ENCODE measurements at places on chromosomes 1 and 21.

DNA sequence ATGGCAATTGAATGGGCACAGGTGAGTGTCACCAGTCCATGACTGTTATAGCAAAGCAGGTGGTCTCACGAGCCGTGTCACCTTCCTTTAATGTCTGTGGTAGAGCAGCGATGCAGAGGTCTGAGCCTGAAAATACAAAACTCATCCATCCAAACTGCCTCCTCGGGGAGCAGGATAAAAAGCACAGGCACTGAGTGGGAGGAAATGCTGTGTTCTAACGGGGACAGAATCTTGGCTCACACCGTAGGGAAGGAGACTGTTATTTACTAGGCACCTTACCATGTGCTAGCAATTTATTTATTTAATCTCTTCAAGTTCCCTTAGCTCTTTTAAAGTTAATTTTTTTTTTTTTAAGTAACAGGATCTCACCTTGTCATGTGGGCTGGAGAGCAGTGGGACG is 1.2 kb downstream of the ASCL5 start:
- no peak for DNase-seq

DNA sequence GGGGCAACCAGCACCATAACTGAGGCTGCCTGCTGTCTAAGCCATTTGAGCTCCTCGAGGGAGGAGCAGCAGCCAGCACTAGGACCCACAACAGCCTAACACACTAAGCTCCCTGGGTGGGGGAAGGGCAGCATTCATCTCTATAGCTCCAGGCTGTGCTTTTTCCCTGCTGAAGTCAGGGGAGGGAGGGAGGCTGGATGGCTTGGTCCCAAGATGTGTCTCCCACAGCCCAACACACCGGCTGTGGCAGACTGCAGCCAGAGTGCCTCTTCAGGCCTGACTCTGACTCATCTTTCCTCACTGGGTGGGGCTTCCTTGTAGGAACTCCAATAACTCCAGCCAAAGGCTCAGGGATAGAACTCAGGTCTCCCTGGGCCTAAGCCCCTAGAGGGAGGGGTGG is 296.3 kb downstream of the PRDM2 start:
- DNase-seq, result no peak

GRCh38 chr1:204709021-204709420 is 23.5 kb upstream of the LRRN2 start:
- DNase-seq, result no peak

- no peak for DNase-seq
These were observed 19.5 kb downstream of the ZMYM4 start for GRCh38 chr1:35287807-35288640.

- DNase-seq, result peak; percentile 34
These were observed 1.6 kb upstream of the NPHP4 start for GRCh38 chr1:5993556-5994491.

GRCh38 chr1:19668888-19669287 is 4.2 kb downstream of the HTR6 start:
- DNase-seq, result no peak

GRCh38 chr1:107459204-107459904 is 318.5 kb downstream of the NTNG1 start:
- no peak for DNase-seq

GRCh38 chr1:26889551-26890466 is at the start of gene GPN2:
Gene GPN2, minus strand, starts transcription at chr1:26890283. Its CDS starts 187 bp downstream, at chr1:26890096.
- DNase-seq, result peak; percentile 83

DNA sequence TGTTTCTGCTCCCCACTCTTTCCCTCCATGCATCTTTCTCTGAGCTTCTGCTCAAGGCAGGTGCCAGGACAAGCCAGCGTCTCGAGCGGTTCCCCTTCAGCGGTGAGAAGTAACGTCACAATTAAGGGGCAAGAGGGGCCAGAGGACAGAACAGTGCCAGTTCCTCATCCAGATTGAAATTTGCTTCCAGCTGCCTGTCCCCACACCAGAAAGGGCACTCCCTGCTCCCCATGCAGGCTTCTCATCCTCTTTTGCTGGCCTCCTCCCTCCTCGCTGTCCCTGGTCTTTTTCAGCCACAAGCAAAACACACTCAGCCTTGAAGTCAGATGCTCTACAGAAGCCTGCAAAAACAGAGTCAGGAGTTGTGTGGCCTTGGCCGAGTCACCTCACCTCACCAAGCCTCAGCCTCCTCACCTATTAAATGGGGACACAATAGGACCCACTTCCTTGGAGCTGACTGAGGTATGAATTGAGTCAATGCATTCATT is 35.0 kb upstream of the ECE1 start:
- peak; percentile 16 for DNase-seq

DNA sequence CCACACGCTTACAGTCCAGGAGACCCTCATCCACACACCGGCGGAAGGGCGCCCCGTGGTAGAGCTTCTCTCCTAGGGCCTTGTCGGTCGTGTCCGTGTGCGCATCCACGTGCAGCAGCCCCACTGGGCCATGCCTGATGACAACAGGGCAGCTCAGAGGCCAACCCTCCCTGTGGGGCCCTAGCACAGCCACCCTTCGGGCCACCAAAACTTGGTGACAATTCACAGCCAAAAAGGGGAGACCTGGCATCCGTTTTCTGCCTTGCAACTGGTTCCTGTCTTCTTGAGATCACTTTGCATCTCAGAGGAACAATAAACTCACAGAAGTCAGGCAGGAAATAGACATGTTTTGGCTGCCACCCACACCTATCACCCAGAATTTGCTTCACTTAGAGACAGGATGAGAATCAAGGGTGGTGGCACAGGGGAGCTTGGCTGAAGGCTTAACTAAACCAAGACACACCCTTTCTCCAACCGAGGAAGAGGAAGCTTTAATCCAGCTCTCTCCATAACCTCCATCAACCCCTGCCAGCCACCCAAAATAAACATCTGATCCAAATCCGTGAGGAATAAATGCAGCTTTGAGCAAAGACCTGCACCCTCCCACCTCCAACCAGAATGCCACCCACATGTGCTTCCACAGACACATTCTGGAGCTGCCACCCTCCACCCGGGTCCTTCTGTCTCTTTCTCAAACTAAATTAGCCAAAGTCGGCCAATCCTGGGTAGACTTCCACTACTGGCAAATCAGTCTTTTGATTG is 5.7 kb downstream of the AGMAT start:
- DNase-seq, result peak; percentile 55

GRCh38 chr1:77347646-77348045 is 65.8 kb downstream of the AK5 start:
- DNase-seq, result no peak

DNA sequence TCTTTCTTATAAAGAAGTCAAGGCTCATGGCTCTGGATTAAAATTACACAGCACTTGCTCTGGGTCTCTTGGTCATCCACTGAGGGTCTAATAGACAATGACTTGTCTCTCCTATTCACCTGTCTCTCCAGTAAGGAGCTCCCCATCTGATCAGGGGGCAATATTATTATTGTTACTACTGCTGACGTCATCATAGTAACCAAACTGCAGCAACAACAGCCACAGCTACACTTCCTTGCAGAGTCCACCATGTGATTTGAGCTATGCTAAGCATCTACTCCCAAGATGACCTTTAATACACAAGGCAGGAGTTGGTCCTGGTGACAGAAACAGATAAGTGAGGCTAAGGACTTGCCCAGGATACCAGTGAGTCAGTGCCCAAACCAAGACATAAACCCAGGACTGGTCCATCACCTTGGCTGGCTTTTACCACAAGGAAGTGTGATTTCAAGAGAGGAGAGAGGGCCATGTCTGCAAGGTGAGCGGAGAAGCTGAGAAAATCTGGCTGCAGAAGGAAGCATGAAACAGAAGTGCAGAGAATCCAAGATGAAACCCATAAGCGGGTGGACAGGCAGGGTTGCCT is 602.5 kb downstream of the PTPRU start:
- no peak for DNase-seq

- peak; percentile 95 for DNase-seq
These were observed at the start of gene FBXO42 for GRCh38 chr1:16351994-16352841. Gene FBXO42, minus strand, starts transcription at chr1:16352480. Its CDS starts 37,062 bp downstream, at chr1:16315418.

- no peak for DNase-seq
These were observed 726.5 kb downstream of the PTPRU start for GRCh38 chr1:29962831-29963247.

DNA sequence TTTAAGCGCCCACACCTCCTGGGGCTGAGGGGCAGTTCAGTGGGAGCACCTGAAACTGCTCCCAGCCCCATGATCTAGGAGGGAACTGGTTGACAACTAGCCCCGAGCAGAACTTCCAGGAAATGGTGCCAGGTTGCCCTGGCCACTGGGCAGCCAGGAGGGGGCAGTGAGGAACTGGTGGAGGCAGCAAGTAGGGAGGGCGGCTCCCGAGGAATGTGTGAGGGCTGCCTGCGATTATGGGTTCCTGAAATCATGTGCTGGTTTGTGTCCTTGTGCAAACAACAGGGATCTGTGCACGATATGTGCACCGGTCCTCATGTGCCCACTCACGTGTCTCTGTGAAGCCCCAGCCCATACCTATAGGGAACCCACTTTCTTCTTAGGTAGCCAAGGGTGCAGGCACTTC is 9.9 kb downstream of the GPR3 start:
- DNase-seq, result no peak

- no peak for DNase-seq
These were observed 20.6 kb upstream of the RNF19B start for GRCh38 chr1:32985226-32985625.

- no peak for DNase-seq
These were observed 7.4 kb downstream of the IFFO2 start for GRCh38 chr1:18948913-18949685.

- peak; percentile 61 for DNase-seq
These were observed 725 bp downstream of the SLC25A33 start for GRCh38 chr1:9539829-9540550.

DNA sequence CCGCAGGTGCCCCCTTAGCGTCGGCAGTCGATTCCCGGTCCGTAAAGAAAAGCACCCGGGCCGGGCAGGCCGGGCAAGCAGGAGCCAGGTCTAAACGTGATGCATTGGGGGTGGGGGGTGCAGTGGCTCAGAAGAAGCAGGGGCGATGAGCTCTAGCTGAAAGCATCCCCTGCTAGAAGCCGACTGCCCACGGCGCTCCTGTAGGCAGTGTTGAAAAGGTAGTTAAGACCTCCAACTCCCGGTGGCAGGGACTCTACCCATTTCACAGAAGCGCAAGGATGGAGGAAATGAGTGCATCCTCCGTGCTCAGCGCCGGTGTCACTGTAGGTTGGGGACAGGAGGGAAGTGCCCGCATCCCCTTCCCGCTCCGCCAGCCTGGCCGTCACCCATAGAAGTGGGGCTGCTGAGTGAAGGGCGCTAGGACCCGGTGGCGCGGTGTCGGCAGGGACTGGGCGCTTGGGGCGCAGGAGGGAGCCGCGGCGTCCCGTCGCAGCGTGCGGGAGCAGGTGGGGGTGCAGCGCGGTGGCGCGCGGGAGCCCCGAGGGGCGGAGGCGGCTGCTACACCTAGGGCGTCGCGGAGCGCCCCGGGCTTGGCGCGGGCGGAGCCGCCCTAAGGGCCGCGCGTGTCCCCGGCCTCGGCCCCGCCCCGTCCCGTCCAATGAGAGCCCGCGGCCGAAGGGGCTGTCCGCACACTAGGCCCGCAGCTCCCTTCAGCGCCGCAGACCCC is at the start of gene WNT2B:
TSS of gene WNT2B (plus strand) at position 688 of the 727 bp plus-strand sequence. CDS start 298 bp downstream, outside the sequence.
- DNase-seq, result peak; percentile 54

DNA sequence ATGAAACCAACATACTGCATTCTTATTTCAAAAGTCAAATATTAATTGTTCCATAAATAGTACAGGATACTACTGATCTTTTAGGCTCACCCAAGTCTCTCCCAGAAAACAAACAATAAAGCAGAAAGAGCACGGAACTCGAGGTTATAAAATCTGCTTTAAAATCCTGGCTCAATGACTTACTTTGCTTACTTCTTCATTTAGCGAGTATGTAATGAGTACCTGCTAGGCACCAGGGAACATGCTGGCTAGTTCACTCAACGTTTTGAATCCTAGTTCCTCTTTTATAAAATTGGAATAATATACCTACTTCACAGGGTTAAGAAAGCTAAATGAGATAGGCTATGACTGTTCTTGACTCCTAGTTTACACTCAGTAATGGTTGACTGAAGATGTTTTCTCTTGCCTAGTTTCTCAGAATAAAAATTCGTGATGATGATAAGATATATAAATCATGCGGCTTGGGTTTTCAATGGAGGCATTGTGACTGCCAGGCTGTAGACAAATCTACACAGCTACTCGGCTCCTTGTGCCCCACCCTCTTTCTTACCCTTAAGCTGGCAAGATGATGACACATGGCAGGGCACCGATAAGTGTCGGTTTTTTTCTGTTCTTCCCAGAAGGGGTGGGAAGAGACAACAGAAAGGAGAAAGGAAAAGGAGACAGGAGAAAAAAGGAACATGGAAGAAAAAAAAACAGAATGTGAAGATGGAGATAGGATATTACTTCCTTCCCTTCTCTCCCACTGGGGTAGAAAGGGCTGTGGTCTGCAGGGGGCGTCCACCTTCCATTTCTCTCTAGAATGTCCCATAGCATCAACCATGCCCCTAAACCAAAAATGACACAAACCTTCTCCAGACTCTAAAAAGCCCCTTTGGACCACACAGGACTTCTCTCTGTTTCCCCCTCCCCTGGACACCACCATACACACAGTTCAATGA is 507.1 kb downstream of the SMYD3 start:
- DNase-seq, result no peak

GRCh38 chr1:112144733-112145426 is 155.4 kb upstream of the KCND3 start:
- DNase-seq, result no peak
